ENCODE measurements at places on chromosomes 6 and 20.

- DNase-seq = no peak
Measured at GRCh38 chr6:43250992-43251373, 7.7 kb downstream of the TTBK1 start.

GRCh38 chr6:148945301-148946021 is 198.6 kb downstream of the UST start:
- no peak for DNase-seq

- DNase-seq = no peak
Measured at GRCh38 chr6:139336488-139336887, 38.0 kb downstream of the CITED2 start.

DNA sequence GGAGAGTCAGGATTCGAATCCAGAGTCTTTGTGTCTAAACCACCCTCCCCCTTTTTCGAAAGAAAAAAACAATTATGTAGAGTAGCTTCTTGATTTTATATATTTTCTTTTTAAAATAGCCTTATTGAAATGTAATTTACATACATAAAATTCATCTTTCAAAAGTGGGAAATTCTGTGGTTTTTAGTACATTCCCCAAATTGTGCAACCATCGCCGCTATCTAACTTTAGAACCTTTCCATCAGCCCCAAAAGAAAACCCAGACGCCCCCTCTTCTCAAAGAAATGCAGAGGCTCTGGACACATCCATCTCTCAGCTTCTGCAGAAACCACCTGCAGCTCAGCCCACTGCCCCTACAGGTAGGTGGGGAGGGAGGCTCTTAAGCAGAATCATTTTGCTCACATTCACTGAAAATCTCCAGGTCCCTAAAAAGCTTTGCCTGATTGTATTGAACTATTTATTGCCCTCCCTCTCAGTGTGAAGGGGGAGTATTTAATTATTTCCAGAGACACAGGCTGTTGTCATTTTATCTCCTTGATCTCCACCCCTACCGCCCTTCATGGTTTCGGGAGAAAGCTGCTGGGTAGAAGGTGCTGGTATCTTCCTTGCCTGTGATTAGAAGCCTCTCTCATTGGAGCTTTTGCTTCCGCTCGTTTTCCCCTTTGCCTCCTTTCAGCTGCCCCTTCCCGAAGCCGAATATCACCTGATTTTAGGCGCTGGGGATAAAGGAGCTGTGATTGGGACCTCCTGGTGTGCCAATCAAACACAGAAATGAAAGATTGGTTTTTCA is 68.7 kb upstream of the KCNG1 start:
- no peak for DNase-seq

DNA sequence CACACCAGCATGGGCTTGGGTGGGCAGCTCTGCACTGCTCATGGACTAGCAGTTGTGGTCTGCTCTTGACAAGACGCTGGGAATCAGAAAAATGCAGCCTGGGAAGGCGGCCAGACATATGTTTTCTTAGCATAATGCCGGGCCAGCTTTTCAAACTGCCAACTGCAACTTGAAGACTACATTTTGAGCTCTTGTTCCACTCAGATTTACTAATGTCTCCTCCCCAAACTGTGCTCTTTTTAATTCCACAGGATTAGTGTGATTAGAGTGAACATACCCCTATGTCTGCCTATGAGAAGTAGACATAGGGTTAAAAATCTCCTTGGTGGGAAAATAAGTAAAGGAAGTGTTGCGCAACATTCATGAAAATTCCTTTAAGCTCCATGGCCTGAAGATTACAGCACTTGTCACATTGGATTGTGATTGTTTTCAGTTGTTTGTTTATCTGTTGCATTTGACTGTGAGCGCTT is 5.3 kb upstream of the FNDC1 start:
- no peak for DNase-seq

DNA sequence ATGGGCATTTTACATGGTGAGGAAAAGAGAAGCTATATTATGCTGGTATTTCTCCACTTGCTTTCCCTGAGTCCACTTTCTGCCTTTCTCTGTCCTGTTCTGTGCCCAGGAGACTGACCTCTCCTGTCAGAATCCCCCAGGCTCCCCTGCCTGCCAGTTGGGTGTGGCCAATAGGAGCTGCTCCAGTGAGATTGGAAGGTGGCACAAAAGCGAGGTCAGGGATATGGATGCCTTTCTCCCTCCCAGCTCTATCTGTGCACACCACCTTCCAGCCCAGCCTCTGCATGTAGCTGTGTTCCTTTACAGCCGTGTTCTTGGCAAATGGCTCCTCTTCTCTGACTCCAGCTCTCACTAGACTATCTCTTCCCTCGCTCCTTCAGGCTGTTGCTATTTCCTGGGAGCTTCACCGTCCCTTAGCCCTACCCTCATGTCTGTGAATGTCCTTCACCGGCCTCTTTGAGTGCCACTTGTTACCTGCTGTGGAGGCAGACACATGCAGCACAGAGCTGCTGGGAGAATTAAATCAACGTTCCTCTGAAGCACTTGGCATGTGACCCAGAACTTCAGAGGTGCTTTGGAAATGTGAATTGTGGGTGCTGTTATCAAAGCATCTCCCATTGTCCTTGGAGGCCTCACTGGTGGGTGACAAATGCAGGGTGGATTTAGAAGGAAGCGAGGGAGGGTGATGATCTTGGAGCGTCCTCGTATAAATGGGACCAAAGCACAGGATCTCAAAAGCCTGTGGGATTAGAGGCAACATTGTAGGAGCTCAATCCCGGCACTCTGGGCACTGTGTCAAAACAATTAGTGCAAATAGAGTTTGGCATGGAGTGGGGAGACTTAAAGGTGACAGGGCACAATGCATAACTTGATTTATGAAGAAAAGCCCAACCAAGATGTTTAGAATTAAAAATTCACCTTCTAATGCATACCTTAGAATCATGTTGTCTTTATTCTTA is 28.9 kb upstream of the RALGAPA2 start:
- no peak for DNase-seq

GRCh38 chr6:84696166-84696565 is 68.2 kb downstream of the TBX18 start:
- DNase-seq = no peak

- no peak for DNase-seq
Measured at GRCh38 chr6:22411376-22412105, 114.7 kb upstream of the PRL start.

DNA sequence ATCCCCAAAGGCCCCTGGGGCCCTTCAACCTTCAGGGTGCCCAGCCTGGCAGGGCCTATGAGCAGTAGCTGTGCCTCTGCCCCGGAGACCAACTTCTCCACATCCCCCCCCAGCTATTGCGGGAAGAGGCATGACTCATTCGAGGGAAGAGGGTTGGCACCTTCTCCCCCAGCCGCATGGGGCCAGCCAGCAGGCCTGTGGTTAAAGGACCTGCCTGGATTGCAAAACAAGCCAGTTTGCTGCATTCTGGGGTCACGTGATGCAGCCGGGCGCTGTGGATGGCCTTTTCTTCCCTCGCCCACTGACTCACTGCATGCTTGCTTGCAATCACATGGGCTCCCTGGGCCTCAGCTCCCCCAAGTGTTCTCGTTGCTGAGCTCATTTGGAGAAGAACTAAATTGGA is 182.5 kb downstream of the MAFB start:
- DNase-seq = no peak

GRCh38 chr6:26258212-26258977 is 106.6 kb upstream of the BTN3A2 start:
- DNase-seq = no peak

- no peak for DNase-seq
Measured at GRCh38 chr6:125953502-125953875, 3.1 kb upstream of the HINT3 start.

GRCh38 chr6:137560184-137560563 is 66.0 kb upstream of the OLIG3 start:
- no peak for DNase-seq

GRCh38 chr6:71908162-71908765 is 21.9 kb downstream of the RIMS1 start:
- no peak for DNase-seq

DNA sequence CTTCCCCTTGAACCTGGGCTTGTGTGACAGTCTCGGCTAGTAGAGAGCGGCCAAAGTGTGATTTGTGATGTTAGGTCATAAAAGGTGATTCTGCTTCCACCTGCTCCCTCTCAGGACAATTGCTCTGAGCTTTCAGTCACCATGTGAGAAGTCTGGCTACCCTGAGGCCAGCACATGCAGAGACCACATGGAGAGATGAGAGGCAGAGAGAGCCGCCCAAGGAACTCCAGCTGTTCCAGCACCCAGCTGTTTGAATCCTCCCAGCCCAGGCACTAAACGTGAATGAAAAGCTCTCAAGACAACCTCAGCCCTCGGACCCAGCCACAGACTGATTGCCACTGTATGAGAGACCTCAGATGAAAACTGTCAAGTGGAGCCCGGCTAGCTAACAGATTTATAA is 143.4 kb upstream of the EEF1E1 start:
- no peak for DNase-seq
